Fibroblast of skin of left biceps (primary cell): ENCODE measurements at places on chromosomes 16 and 17.

GRCh38 chr17:63286254-63286653, 159.9 kb downstream of the CYB561 start:
- DNase-seq, result no peak

DNA sequence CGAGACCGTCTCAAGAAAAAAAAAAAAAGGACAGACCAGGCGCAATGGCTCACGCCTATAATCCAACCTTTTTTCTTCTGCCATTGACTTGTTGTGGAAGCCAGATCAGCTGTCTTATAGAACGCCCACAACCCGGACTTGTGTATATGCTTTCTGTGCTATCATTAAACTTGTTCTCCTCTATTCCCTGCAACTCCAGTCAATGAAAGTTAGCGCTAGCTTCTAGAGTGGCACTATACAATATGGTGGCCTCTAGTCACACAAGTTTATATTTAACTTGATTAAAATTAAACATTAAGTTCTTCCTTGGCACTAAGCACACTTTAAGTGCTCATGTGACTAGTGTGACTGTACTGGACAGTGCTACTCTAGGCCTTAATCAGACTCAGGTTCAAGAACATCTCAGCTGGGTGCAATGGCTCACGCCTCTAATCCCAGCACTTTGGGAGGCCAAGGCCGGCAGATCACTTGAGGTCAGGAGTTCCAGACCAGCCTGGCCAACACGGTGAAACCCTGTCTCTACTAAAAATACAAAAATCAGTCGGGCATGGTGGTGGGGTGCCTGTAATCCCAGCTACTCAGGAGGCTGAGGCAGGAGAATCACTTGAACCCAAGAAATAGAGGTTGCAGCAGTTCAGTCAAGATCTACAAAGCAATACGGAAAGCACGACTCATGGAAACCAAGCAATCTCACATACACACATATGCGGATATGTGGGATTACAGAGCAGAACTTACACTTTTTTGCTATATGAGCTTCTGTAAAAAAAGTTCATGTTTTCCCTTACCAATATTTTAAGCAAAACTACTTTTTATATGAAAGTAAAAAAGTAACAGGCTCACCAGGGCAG, 18.8 kb upstream of the GLG1 start:
- DNase-seq, result no peak

GRCh38 chr16:132120-132519, 6.4 kb downstream of the NPRL3 start:
- no peak for DNase-seq

- DNase-seq, result no peak
These were observed 15.4 kb downstream of the RHBDL3 start for GRCh38 chr17:32281011-32281451.

DNA sequence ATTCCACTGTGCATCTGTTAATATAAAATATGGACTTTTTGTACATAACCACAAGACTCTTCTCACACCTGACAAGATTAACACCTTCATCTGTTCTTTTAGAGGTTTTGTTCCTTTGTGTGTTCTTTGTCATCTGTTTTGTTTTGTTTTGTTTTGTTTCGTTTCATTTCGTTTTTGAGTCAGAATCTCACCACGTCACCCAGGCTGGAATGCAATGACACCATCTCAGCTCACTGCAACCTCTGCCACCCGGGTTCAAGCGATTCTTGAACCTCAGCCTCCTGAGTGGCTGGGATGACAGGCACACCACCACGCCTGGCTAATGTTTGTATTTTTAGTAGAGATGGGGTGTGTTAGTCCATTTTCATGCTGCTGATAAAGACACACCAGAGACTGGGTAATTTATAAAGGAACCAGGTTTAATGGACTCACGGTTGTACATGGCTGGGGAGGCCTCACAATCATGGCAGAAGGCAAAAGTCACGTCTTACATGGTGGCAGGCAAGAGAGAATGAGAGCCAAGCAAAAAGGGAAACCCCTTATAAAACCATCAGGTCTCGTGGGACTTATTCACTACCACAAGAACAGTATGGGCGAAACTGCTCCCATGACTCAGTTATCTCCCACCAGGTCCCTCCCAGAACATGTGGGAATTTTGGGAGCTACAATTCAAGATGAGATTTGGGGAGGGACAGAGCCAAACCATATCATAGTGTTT, 22.3 kb downstream of the C16orf90 start:
- DNase-seq, result no peak

- no peak for DNase-seq
These were observed 2.2 kb upstream of the ZG16 start for GRCh38 chr16:29775742-29776408.
